ENCODE measurements at places on chromosomes 6 and 20.

DNA sequence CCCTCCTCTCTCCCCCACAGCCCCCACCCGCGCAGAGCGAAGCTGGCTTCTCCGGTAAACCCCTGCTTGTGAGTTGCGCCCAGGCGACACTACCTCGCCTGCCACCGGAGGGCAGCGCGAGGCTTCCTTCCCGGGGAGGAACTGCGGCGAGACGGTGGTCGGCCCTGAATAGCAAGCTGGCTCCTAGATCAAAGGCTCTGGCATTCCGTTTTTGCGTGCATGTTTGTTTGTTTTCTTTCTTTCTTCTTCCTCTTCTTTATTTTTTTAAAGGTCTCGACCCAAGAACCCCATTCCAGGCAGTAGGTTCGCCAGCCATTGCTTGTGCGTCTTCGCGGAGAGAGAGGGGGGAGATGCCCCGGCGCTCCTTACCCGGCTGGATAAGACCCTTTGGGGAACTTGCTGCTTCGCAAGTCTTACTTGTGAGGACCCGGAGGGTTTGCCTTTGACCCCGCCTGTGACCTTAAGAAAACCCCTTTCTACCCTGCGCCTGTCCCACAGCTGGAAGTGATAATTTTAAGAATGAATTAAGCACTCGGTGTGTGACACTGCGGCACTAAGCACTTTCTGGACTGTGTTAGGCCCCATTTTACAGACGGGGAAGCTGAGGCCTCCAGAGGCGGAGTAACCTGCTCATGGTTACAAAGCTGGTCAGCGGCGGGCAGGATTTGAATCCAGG, 92.7 kb upstream of the SIRPA start:
- DNase-seq: no peak

DNA sequence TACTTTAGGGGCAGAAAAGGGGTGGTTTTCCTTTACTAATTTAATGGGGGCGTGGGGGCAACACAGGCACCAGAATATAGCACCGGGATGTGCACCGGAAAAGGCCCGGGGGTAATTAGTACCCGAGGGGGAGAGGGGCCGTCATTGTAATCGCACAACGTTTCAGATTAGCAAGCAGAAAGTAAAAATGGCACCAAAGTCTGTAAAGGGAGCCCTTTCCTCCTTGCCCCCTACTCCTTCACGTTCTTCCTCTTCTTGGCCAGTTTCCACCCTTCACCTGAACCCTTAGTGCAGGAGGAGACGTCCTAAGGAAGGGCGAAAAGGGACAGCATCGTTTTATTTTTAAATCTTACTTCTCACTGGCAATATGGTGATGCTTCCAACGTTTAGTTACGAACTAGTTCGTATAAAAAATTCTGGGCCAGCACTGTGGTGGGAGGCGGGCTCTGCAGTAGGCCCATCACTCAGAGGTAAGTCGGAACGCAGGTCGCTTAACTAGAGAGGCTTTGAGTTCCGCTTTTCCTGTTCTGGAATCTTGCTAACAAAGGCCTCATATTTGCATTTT, 742 bp upstream of the CEP85L start:
- DNase-seq: no peak

DNA sequence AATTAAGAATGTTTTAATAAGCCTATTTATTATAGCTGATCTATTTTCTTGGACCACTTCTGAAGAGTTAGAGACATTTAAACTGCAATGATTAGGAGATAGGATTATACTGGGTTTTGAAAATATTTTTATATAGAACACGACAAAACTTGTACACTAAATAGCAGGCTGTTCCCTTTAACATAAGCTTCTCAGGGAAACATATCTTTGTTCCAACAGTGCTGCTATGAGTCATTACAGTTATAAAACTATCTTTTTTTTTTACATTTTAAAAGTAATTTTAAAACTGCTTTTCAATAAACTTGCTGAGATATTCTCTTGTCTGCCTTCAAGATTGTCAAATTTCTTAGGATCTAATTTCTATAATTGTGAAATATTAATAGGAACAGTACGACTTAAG, 389.1 kb downstream of the ARHGAP18 start:
- DNase-seq: no peak

DNA sequence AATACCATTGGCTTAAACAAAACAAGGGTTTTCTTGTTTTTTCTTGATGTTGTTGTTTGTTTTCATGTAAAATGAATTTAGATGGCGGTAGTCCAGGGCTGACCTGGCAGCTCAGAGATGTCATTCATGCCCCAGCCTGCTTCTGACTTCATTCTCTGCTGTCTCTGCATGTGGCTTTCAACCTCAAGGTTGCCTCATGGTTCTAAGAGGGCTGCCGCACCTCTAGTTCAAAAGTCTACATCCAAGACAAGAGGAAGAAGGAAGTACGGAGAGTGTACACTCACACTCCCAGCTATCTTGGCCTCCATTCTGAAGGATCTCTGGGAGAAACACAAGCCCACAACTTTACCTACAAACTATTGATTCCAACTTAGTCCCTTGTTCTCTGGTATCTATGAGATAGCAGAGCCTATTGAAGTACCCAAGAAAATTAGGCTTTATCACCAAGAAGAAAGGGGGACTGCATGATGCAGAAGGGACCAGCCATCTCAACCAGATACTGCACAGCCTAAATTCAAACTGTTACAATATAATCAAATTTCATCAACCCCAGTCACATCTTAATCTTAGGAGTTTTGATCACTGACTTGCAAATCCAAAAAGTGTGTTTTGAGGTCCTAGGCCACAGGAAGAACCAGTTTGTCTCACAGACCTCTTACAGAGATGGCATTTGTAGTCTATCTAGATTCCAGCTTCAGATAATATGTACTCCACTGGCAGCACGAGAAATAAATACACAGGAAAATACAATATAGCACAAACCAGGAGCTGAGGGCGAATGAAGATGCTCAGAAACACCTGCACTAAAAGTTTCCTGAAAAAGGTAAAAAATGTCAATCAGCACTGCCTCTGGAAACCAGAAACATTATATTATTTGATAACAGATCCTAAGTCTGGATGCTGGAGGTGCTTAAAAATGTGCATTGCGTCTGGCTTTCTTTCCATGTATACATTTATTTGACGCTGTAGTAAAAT, 866 bp upstream of the BTN3A3 start:
- no peak for DNase-seq

GRCh38 chr20:48686238-48687116, 141.3 kb downstream of the PREX1 start:
- no peak for DNase-seq

GRCh38 chr6:9455864-9456658, 958.8 kb downstream of the TFAP2A start:
- no peak for DNase-seq

DNA sequence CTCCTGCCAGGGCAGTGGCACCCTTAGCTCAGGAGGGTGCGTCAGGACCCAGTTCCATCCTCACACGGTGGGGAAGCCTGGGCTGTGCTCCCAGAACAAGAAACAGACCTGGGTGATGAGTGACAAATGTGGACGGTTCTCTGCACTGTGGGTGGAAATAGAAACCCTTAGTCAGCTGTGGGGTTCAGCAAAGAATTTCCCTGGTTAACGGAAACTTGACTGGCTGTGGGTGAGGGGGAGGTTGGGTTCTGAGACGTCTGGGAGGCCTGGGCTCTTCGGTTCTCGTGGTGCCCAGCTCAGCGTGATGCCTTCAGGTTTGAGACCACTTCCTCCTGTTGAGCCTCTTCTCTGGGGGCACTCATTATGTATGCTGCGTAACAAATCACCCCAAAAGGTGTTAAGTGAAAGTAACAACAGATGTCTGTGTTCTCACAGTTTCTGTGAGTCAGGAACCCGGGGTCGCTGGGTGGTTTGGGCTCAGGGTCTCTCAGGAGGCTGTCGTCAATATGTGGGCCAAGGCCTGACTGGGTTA, 53.1 kb upstream of the FAM83D start:
- DNase-seq: no peak

DNA sequence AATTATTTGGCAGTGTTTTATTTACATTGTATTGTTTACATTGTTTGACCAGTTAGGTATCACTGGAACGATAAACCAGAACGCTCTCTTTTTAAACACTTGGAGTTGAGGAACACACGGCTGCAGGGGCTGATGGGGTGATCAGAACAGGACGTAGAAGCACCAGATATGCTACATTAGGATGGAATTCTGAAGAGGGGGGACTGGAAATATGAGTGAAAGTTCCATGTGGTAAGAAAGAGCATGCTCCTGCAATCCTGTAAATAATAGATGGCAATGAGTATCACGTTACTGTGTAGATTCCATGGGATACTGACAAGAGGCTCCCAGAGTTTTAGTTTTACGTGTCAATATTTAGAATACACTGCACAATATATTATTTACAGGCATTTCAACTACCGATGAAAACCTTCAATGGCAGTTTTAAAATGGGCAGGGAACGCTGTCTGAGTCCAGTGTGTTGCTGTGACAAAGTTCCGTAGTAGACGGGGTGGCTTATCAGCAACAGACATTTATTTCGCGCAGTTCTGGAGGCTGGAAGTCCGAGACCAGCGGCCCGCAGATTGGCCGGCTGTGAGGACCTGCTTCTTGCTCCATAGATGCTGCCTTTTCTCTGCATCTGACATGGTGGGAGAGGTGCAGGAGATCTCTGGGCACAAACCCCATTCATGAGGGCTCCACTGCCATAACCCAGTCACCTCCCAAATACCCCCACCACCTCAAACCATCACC, 43.1 kb downstream of the SYNJ2 start:
- no peak for DNase-seq

Data from hematopoietic multipotent progenitor cell treated with erythropoietin and hydrocortisone succinate and interleukin-3 and kit ligand, for 15 days (in vitro differentiated cells).